ENCODE measurements at places on chromosomes 7 and 10. TPM values are rescaled to one million over a fixed set of nuclear protein-coding genes. Genes with fewer than 3 reads are reported as not detected.

DNA sequence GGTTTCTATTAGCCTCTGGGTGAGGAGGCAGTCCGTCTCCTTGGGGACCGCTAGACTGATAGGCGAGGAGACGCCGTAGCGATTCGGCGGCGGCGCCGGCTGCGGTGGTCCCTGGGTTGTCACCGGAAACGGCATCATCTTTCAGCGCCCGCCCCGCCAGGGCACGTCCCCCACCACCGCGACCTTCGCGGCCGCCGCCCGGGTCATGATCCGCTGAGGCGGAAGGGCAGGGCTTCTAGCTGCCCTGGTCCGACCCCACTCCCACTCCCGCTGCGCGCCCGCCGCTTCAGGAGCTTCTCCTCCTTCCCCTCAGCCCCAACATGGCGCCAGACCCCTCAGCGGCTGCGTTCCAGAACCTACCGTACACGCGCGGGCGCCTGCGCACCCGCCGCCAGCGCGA is at the start of gene PAPOLB:
TSS of gene PAPOLB (minus strand) at position 358 of the 400 bp plus-strand sequence. CDS start at position 138, 220 bp downstream.
- DNase-seq: no peak

DNA sequence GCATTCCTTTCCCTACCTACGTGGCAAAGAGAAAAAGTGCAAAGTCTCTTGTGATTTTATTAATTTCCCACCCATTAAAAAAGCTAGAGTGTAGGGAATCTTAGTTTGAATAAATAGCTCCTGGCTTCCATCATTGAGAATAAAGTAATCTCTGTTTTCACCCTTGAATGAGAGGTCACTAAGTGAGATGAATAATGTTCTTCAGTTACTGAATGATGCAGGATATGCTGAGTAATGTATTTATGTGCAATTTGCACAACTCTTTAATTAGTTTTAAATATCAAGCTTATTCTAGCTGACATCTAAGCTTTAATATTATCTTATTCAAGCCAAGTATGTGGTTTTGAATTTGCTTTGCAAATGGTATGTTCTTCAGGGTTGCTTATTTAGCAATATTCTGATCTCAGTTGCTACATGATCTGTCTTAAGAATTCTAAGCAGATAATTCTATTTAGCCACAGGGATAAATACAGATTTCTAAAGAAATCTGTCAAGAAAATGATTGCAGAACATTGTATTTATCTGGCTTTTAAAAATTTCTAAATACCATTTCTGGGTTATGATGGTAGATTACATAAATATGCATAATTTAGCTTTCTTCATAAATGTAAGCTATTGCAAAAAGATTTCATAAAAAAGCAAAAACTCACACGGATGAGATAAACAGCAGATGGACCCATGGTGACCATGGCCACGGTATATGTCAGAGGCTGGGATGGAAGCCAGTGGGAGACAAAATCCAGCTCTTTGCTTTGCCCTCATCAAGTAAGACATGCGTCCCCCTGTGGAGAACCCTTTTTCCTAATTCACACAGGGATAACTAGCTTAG is 141.0 kb downstream of the MACC1 start:
- DNase-seq: no peak

- no peak for DNase-seq
Measured at GRCh38 chr7:11726794-11727155, 105.2 kb downstream of the THSD7A start.

DNA sequence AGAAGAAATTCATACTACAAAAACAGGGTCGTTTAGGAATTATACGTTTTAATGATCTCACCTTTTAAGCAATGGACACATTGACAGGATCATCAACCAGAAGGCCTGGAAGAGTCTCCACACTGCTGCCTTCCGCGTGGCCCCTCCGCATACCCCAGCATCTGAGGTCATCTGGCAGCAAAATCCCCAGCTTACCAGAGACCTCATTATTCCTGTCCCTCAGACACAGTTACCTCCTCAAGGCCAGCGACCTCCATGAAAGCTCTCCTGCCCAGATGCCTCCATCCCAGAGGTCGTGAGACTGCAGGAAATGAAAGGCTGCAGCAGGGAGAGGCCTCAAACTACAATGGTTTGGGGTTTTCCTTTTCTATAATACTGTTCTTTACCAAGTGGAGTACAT is 14.8 kb upstream of the GSAP start:
- no peak for DNase-seq

GRCh38 chr10:77742172-77742571 is 104.6 kb upstream of the KCNMA1 start:
- DNase-seq: no peak

GRCh38 chr7:47741984-47742383 is 160.1 kb upstream of the TNS3 start:
- DNase-seq: no peak

GRCh38 chr10:557792-558328 is 131.6 kb downstream of the DIP2C start:
- peak; percentile 16 for DNase-seq

- DNase-seq: no peak
Measured at GRCh38 chr7:25982684-25983083, 169.3 kb upstream of the NFE2L3 start.

IFIT1B gene
- not detected for total RNA-seq
